Vagina (tissue), 2 donors: ENCODE measurements at places on chromosomes 3 and 15. TPM values are rescaled to one million over a fixed set of nuclear protein-coding genes. Genes with fewer than 3 reads are reported as not detected.

The IGF2BP2 gene
- total RNA-seq = 9.8 TPM

The EIF2A gene
- 146 TPM for total RNA-seq

- no peaks in the 10 kb centered on the region for H3K4me1 ChIP-seq
- H3K27me3 ChIP-seq = no peaks in the 10 kb centered on the region
- no peaks in the 10 kb centered on the region for H3K36me3 ChIP-seq
- H3K27ac ChIP-seq = no peak overlapping the region
These were observed 533.5 kb upstream of the ZNF385D start for GRCh38 chr3:22284559-22284958.

The TM4SF1 gene
- total RNA-seq = 97.7 TPM

GRCh38 chr3:192212335-192212734, 515.0 kb downstream of the FGF12 start:
- no peaks in the 10 kb centered on the region for H3K27me3 ChIP-seq
- no peak for DNase-seq
- H3K4me3 ChIP-seq = no peak overlapping the region
- H3K4me1 ChIP-seq = no peaks in the 10 kb centered on the region
- H3K27ac ChIP-seq = no peak overlapping the region

GRCh38 chr3:180180795-180181194, 144.1 kb upstream of the PEX5L start:
- H3K27ac ChIP-seq = no peak overlapping the region
- no peak overlapping the region for H3K4me3 ChIP-seq
- no peaks in the 10 kb centered on the region for H3K27me3 ChIP-seq
- H3K36me3 ChIP-seq = no peaks in the 10 kb centered on the region
- no peak for DNase-seq

GRCh38 chr3:186149319-186149960, 40.6 kb upstream of the ETV5 start:
- DNase-seq = no peak
- no peak overlapping the region for H3K4me3 ChIP-seq
- H3K4me1 ChIP-seq = no peaks in the 10 kb centered on the region
- H3K36me3 ChIP-seq = no peaks in the 10 kb centered on the region
- H3K27me3 ChIP-seq = no peaks in the 10 kb centered on the region
- H3K27ac ChIP-seq = no peak overlapping the region

DNA sequence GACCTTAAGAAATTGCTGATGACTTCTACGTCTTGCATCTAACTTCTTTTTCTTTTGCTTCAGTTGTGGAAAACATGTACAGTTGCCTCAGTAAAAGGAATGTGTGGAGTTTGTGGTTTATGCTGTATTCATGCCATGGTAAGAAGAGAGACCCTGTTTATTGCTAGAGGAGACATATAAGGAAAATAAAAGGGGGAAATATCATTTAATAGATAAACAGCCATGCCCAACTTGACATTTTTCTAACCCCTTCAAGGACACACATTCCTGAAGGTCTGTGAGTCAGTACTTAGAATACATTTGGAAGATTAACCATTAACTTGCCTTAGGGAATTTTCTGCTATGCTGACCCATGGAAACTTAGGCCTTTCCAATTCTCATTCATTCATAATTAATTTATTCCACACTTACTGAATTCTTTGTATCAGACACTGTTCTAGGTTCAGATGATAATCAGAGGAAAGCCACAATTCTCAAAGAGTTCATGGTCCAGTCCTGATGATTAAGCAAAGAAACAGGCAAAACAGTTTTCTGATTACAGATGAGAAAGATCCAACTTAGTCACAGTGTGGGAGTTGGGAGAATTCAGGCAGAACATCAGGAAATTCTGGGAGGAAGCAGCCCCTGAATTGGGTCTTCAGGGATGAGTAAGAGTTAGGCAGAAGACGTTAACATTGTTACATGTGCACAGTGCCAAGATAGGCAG, 329.8 kb upstream of the RASGRP1 start:
- H3K4me1 ChIP-seq = peaks cover 12% of the 10 kb centered on the region
- H3K27me3 ChIP-seq = no peaks in the 10 kb centered on the region
- DNase-seq = no peak
- no peaks in the 10 kb centered on the region for H3K36me3 ChIP-seq
- H3K27ac ChIP-seq = no peak overlapping the region
